ENCODE measurements at places on chromosomes 3 and 15.

DNA sequence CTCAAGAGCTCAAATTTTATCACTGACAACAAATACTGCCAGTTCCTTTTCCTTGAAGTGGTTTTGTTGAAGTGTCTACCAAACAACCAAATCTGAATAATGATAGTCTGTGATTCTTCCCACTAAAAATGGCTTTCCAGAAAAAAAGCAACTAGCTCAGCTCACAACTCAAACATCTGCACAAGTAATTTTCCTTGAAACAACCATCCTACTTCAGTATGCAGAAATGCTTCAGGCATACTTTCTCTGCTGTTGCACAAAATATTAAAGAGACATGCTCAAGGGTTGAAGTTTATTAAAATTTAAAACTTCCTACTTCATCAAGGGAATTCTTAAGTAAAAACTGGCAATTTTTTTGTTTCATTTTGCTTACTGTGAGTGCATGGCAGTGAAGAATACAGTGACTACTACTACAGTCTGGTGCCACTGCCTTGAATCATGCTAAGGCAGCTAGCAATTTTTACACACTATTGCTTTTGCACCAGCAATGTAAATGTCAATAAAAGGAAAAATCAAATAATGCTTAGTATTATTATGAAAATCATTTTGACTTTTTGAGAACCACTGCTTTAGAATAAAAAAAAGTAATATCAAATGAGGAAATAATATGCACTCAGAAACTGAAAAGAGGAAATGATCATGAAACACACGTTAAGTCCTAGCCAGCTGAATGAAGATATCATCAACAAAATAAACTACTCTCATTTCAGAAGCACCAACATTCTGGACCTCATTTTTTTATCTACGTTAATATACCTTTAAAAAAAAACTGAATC lies 33.6 kb downstream of the VPS13C start:
- DNase-seq: no peak

- no peak for DNase-seq
Observed at GRCh38 chr15:61115679-61116078, 113.4 kb downstream of the RORA start.

DNA sequence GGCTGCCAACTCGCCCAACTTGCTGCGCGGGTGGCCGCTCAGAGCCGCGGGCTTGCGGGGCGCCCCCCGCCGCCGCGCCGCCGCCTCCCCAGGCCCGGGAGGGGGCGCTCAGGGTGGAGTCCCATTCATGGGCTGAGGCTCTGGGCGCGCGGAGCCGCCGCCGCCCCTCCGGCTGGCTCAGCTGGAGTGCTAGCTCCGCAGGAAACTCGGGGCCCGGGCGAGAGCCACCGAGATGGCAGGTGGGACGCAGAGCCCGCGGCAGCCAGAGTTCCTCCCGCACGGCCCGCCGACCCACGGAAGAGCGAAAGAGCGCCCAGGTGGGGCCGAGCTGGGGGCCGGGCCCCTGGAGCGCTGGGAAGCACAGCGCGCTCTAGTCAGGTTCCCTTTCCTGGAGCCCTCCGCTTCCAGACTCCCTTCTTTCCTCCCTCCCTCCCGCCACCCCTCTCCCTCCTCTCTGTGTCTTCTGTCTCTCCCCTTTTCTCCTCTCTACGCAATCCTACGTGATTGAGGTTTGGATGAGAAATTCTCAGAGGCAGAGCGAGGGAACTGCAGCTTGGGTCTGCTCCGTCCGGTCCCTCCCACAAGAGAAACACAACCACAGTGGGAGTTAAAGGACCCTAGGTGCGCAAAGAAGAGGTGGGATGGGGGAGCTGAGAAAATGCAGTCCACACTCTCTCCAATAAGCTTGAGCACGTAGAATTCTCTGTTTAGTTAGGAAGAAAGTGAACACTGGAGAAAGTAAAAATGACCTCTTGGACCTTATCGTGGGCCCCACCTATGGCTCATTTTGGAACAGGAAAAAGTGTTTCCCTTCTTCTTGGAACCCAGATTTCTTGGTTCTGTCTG lies 317.3 kb downstream of the FGF12 start:
- DNase-seq: no peak

DNA sequence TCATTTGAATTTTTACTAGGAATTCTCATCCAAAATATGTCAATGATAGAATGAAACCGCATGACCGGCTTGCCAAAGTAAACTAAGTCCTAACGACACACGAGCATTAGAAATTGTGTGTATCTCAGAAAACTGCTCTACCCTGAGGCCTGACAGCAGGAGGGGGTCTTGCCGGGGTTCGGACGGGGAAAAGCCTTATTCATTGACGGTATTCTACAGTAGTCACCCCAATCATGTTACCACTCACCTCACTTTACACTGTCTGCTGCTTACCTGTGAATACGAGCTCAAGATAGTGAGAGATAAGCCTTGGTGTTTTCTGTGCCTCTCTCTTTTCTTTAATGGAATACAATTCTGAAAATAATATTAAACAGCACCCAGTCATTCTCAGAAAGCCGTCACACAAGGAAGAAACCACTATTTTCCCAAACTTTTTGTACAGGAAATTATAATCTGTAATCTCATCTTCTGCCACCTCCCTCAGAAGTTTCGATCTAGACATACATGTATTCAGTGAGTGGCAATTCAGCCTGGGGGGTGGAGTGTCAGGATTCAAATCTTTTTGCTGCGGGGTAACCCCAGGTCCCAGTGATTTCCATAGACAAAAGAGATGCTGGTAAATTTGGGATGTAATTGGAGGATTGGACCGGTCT lies 492 bp upstream of the FAM43A start:
- no peak for DNase-seq

GRCh38 chr3:71310359-71310979 lies 273.1 kb downstream of the FOXP1 start:
- DNase-seq: no peak

- no peak for DNase-seq
Observed at GRCh38 chr3:135967867-135968266, 2.3 kb downstream of the PPP2R3A start.

DNA sequence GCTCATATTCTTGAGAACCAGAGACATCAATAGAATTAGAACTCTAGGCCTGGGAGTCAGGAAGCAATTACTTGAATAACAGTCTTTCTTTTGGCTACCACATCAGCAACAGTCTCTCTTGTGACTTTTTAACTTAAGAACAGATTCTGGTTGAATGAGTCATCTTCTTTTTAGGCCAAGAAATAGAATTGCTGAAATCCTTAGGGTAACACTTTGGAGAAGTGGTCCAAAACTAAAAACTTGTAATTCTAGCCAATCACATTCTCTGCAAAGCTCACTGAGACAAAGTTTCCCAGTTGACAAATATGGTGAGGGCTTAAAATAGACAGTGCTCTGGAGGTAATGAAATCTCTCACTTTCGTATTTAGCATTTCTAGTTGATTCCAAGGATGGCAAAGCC lies 238.0 kb downstream of the SHOX2 start:
- DNase-seq: no peak

DNA sequence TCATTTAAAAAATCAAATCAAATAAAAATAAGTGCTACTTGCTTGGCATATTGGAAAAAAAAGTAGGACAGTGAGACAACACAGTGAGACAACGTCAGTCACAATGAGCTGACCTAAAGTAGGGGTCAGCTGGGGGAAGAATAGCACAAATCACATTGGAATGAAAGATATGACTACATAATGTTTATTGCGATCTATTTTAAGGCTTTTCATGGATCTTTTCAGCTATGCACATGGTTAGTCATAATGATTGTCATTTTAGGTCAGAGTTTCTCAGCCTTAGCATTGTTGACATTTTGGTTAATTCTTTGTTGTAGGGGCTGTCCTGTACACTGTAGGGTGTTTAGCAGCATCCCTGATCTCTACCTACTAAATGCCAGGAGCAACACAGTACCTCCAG lies 44.5 kb downstream of the CMSS1 start:
- DNase-seq: no peak

DNA sequence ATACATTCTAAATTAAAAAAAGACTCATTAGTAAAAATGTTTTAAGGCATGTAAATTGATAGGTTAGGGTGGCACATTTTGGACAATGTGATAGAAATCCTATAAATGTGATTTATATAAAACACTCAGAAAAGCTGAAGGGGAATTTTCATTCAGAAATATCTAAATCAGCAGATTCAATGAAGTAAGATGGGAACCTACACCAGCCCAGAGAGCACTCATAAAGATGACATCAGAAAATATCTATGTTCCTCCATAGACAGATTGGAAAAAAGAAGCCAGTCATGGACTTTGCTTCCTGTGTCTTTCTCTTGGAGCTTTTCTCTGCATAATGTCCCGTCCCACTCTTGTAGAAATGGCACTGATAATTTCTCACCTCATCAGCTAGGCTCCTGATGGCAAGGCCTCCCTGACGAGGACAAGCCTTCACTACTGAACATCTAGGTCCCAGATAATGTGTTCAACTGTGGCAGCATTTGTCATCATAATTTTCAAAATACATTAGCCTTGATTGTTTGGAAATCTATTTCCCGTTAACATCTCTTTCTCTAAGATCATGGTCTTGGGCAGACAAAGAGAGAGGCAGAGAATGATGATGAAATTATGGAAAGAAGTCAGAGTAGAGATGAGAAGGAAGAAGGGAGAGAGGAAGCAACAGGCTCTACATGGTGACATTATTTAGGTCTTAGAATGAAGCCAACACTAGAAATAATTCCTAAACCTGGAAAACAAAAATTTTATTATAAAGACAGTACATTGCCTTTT lies 354.4 kb downstream of the NTRK3 start:
- no peak for DNase-seq

- no peak for DNase-seq
Observed at GRCh38 chr3:196218155-196218712, 1.9 kb downstream of the SLC51A start.

GRCh38 chr3:175270198-175270837 lies 411.2 kb downstream of the NAALADL2 start:
- DNase-seq: no peak

All from NCI-H187 (cell line).